COLO829 (cell line): ENCODE measurements at places on chromosomes 7 and 10.

DNA sequence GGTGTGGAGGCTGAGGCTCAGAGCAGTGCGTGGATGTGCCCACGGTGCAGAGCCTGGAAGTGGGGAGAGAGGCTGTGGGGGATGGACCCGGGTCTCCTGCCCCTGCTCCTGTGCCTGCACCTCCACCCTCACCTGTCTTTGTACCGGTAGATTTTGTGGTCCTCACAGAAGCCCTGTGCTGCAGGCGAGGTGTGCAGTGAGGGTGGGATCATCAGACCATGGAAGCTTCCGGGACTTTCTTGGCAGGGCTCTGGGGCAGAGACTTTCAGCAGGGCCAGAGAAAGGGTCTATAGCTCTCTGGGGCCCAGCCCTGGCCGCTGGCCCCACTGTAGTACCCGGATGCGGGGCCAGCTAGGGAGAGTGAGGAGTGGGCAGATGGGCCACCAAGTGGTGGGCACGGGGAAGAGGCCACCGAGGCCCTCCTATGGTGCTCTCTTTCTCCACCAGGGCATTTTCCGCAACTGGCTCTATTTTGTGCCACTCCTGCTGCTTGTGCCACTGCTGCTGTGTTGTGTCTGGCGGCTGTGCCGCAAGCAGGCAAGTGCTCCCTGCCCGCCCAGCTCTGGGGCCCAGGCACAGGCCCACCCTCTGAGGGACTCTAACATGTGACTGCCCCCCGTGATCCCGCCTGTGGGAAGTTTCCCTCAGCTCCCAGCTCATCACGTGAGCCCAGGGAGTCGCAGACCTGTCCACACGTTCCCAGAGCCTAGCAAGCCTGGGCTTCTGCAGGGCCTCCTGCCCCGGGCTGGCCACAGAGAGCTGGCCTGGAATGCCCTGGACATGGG is 22.1 kb downstream of the ANTXRL start:
- no peak for DNase-seq

DNA sequence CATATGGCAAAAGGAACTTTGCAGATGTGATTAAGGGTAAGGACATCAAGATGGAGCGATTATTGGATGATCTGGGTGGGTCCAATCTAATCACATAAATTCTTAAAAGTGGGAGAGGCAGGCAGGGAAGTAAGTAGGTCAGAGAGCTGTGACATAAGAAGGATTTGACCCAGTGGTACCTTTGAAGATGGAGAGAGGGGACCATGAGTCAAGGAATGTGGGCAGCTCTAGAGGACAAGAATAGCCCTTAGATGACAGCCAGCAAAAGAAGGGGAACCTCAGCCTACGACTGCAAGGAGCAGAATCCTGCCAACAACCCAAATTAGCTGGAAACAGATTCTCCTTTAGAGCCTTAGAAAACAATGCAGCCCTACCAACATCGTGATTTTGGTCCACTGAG is 34.5 kb downstream of the LAMB1 start:
- DNase-seq: no peak

GRCh38 chr7:37817591-37817960 is 30.8 kb upstream of the NME8 start:
- DNase-seq: no peak

DNA sequence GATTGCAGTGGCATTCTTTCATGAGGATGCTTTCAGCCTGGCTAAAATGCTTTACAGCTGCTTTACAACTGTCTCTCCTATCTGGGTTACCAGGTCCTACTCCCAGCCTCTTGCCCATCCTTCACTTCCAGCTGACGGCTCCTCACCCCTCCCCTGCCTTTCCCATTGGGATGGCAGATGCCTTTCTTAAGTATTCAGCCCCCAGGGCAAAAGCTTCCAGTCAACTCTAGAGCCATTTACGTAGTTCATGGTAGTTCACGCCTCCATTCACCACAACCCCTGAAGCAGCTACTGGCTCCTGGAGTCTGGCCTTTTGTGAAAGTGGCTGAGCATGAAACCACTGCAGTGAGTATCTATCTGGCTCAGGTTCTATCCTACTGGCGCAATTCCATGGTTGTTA is 17.2 kb upstream of the BMPER start:
- DNase-seq: no peak
